AG09319 (cell line): ENCODE measurements at places on chromosomes 7 and 10.
A peak's percentile ranks its signal among the peaks of the same experiment; 100 is the strongest.

- DNase-seq: no peak
These were observed 31.9 kb downstream of the FAM107B start for GRCh38 chr10:14742815-14743214.

DNA sequence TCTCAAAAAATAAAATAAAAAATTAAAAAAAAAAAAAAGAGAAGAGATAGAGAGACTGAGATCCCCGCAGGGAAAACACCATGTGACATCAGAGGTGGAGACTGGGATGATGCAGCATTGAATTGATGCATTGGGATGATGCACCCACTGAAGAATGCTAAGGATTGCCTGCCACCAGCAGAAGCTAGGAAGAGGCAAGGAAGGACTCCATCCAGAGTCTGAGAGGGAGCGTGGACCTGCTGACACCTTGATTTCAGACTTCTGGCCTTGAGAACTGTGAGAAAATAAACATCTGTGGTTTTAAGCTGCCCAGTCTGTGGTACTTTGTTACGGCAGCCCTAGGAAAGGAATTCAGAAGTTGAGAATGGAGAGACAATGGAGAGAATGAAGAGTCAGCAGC is 89.8 kb upstream of the PRPS1L1 start:
- DNase-seq: no peak

- no peak for DNase-seq
These were observed 391.5 kb upstream of the MGMT start for GRCh38 chr10:129075508-129075907.

DNA sequence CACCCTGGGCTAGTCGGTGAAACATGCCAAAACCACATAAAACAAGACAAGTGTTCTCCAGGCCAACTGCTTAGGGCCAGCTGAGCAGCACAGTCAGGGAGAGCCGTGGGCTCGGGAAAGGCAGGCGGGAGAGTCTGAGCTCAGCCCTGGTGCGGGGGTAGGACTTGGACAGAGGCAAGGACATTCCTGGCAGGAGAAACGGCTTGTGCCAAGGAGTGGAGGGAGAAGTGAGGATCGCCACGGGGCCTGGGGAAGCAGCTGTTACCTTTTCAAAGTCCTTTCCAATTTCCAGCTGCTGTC is 4.2 kb downstream of the ELN start:
- DNase-seq: peak; percentile 69

DNA sequence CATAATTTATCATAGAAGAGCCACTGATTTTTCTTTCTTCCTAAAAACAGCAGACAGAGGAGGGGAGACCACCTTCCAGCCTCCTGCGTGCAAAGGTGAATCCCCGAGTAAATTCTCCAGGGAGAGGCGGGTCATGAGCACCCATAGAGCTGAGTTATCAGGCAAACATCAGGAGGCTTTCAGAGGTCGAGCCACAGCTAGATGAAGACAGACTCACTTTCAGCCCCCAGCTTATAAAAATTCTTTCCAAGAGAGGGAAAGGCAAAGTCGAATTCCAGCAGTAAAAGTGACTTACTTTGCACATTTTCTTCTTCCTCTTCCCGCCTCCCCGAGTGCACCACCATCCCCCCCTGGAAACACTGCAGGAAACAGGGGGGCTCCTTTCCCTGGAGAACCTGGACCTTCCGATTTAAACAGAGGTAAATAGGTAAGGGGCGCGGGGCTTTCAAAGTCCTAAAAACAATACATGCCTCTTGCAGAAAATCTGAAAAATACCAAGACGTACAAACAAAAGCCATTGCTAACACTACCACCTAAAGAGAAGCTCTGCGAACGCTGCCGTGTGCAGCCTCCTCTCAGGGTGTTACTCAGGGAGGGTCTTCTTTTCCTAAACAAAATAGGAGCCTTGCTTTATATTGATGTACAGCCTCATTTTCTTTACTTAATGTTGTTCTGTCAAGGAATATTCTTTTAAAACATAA is 163.8 kb downstream of the SVIL start:
- no peak for DNase-seq

- no peak for DNase-seq
These were observed 510.6 kb downstream of the ARL4A start for GRCh38 chr7:13198036-13198435.
